ENCODE measurements at places on chromosomes 7 and 10. TPM values are rescaled to one million over a fixed set of nuclear protein-coding genes. Genes with fewer than 3 reads are reported as not detected.

Gene MYL7
- 0.26 TPM for polyA plus RNA-seq

Gene OR9A2
- polyA plus RNA-seq: not detected

Gene SEMA3E
- not detected for polyA plus RNA-seq

Gene CDCA7L
- 41.4 TPM for polyA plus RNA-seq

Gene LRIT1
- not detected for polyA plus RNA-seq

DNA sequence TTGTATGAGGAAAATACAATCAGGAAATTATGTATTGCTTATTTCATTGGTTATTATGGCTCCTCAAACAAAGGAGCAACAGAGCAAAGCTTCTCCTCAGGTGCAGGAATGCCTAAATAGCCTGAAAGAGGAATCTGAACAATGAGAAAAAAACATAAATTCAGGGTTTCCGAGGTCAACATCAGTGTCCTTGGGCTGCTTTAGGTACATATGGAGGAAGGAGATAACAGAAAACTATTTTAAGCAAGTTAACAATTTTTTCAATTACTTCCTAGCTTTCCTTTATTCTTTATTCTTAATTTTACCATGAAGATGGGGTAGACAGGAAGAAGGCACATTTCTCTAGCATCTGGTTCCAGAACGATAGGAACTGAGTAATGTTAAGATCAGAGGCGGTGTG is 14.0 kb downstream of the SLC16A9 start:
- DNase-seq: no peak

GRCh38 chr10:121823993-121824463 is 103.8 kb downstream of the ATE1 start:
- peak; percentile 6 for DNase-seq

- no peak for DNase-seq
Observed at GRCh38 chr7:93146472-93147141, 1.6 kb downstream of the SAMD9L start.

DNA sequence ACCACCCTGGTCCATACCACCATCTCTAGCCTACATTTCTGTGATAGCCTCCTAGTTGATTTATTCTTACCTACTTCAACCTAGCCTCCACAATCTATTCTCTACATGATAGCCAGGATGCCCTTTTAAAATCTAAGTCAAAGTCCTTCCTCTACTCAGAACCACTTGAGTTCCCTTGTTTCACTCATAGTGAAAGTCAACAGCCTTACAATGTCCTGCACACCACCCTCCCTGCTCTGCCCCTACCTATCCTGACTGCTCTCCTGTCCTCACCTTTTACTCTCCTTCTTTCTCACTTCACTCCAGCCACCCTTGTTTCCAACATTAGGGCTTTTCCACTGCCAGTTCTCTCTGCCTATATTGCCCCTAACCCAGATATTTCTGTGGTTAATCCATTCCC is 146.7 kb downstream of the GRM3 start:
- DNase-seq: no peak

GRCh38 chr7:75623390-75624133 is 115.2 kb downstream of the HIP1 start:
- no peak for DNase-seq

DNA sequence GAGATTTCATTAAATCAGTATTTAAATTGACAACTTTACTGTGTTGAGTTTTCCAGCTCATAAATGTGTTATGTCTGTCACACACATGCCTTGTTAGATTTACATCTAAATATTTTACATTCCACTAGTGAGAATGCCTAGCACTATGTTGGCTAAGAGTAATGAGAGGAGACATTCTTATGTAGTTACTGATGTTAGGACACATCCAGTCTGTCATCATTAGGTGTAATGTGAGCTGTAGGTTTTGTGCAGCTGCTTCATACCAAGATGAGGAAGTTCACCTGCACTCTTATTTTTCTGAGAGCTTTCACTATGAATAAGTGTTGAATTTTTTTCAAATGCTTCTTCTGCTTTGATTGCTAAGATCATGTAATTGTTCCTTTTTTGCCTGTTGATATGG is 218.0 kb upstream of the IGFBP3 start:
- peak; percentile 66 for DNase-seq

DNA sequence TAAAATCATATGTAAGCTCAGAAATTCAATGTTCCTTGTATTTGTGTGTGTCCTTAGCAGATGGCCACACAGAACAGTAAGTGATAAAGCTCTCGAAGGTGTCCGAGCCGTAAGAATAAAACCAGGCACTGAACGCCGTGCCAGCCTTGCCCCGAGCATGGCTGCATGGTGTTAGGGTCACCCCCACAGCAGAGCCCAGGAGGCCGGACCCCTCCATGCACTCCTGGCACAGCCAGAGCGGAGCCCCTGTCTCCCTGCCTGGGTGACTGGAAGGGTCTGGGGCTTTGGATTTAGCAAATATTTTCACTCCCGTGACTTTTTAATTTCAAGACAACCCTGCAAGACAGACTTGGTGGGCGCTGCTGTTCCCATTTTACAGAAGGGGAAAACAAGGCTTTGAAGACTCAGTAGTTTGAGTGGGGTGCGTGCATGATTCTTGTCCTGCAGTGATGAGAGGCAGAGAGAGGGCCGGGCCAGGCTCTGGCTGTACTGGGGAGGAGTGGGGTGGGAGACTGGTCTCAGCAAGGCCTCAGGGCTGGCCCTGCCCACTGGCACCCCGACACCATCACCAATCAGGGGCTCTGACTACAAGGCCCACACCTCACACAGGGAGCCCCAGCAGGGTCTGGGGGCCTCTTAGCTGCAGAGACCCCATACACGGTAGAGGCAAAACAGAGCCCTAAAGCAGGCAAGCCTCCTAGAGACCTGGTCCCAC is 39.4 kb downstream of the VIPR2 start:
- DNase-seq: no peak

DNA sequence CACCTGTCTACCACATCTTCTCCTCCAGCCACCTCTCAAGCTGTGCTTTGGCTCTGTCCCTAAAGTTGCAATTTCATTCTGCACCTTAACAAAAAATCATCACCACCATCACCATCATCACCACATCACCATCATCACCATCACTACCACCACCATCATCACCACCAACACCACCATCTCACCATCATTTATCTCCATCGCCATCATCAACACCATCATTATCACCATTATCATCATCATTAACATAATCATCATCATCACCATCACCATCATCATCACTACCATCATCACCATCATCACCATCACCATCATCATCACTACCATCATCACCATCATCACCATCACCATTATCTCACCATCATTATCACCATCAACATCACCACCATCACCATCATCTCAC is 245.4 kb downstream of the GRID1 start:
- DNase-seq: no peak
